H4 (cell line): ENCODE measurements at places on chromosomes 2 and 18. TPM values are rescaled to one million over a fixed set of nuclear protein-coding genes. Genes with fewer than 3 reads are reported as not detected.
A peak's percentile ranks its signal among the peaks of the same experiment; 100 is the strongest.

GRCh38 chr2:7031547-7032245, 114.5 kb downstream of the RNF144A start:
- peak; percentile 54 for DNase-seq

GRCh38 chr18:77210249-77210648, 39.4 kb upstream of the GALR1 start:
- DNase-seq = no peak

DNA sequence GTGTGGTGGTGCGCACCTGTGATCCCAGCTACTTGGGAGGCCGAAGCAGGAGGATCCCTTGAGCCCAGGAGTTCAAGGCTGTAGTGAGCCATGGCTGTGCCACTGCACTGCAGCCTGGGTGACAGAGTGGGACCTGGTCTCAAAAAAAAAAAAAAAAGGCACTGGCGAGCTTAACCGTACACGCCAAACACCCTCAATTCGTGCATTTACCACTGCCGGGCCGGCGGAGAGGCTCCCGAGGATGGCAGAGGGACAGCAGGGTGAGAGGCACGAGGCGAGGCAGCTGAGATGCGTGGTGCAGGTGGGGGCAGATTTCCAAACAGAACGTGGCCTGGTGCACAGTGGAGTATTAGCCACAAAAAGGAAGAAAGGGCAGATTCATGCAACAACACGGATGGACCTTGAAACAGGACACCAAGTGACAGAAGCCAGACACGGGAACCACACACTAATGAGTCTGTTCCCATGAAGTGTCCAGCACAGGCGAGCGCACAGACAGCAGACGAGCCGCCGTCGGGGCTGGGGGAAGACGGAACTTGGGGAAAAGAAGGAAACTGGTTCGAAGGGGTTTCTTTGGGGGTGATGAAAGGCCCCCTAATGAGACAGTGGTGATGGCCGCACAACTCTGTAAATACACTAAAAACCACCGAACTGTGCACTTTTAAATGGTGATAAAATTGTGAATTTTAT, 27.4 kb downstream of the SLC66A2 start:
- DNase-seq = no peak

The ALK gene
- not detected in 2 replicates for total RNA-seq

GRCh38 chr2:237411092-237411601, 2.8 kb downstream of the COL6A3 start:
- no peak for DNase-seq

DNA sequence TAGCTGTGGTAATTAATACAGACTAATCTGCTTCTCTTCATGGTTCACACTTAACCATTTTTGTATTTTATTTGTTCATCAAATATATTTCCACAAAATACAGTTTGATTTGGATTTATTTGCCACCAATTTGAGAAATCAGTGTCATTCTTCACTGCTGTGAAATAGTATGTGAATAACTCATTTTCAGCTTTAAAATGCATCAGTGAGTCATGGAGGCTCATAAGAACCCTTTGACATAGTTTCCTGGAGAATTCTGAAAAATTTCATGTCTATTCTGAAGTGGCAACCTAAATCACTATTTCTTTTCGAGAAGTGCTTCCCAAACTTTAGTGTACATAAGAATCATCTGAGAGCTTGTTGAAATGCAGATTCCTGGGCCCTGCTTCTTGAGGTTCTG, 1026.7 kb upstream of the ACVR2A start:
- DNase-seq = no peak

The VWA3B gene
- not detected in 2 replicates for total RNA-seq

DNA sequence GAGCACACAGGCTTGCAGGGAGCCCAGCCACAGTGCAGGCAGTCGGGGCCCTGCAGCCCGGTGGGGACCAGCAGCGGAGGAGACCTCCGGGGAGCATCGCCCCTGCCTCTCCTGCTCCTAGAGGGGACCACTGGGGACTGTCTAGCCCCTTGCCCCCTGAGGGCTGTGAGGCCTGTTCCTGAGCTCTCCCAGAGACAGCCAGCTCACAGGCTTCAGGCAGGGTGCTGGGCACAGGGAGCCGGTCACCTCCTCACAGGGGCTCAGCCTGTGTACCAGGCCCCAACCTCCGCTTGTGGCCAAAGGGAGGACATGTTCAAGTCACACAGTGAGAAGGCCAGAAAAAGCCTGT, 3.5 kb upstream of the NMUR1 start:
- no peak for DNase-seq

DNA sequence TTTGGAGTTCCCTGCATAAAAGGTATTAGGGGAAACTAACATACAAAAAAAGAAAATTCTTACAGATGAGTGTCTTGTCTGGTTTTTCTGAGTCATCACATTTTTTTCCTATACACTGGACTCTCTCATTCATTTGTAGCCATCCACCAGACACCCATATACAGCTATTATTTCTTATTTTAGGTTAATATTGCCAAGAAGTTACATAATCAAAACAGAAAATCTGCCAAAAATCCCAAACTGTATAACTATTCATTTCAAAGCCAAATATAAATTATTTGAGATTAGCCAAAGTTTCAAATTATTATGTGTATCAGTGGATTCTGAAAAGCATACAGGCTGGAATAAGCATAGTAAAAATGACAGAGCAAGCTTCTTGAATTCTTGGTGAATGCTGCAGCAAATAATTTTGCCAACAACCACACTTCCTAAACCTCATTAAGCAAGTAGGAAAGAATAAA, 191.2 kb downstream of the NCKAP5 start:
- DNase-seq = no peak

DNA sequence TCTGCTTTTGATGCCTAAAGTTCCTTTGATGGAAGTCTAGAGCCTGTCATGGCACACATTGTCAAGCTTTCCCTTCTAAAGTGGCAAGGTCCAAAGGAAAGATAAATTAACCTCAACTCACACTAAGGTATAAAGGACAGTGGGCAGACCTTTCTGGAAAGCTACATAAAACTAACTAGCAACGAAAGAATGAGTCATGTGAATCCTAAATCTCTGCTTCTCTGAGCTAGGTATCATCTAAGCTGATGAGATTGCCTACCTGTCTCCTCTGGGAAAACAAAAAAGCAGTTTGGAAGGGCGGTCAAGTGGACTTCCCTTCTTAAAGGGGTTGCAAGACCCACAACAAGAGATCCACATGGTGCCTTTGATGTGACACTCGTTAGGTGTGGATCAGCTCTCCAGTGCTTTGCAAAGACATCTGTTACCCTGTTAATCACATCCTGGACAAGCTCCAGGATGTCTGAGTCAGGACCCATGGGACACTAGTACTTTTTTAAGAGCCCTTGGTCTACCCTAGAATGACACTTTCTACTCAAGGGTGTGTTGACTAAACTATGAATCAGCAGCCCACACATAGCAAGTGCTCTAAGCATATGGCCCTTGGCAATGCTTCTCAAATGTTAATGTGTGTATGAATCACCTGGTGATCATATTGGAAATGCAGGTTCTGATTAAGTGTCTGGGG, 173.5 kb downstream of the ALK start:
- peak; percentile 65 for DNase-seq
